D721Med (cell line): ENCODE measurements at places on chromosomes 6 and 20.

DNA sequence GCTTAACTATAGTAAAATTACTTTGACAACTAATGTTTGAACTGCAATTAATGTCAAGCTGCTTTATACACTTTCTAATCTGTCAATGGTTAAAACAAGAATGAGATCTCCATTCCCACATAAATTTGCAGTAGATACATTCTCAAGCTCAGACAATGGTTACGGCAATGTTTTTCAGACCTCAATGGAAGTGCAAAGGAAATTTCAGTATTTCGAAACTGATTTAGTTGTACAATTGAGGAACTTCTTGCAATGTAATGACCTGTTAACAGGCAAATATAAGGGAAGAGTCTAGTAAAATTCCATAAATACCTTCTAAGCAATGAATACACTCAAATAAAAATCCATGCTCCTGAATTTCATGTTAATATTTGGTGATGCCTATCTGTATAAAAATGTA lies 94.7 kb downstream of the ADTRP start:
- no peak for DNase-seq

DNA sequence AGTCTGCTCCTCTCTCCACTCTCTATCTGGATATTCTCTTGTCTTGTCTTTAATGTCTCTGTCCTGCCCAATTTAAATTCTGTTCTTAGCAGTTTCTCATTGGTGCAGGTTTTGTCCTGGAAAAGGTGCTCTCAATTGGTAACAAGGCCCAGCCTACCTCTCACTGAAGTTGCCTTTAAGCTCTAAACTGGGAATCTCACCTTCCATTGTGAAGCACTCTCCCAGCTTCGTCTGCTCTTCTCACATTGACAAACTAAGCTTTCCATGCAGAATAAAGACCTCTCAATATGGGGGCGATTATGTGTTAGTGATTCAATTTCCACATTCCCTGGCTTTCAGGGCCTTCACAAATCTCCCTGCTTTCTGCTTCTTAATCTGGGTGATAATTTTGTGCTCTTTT lies 1712.2 kb downstream of the GRIK2 start:
- DNase-seq: no peak

- no peak for DNase-seq
Measured at GRCh38 chr6:143629104-143630080, 48.4 kb upstream of the PHACTR2 start.

- DNase-seq: no peak
Measured at GRCh38 chr6:105601541-105602236, 198.8 kb upstream of the PREP start.

GRCh38 chr6:140208286-140208685 lies 833.8 kb upstream of the CITED2 start:
- DNase-seq: no peak

DNA sequence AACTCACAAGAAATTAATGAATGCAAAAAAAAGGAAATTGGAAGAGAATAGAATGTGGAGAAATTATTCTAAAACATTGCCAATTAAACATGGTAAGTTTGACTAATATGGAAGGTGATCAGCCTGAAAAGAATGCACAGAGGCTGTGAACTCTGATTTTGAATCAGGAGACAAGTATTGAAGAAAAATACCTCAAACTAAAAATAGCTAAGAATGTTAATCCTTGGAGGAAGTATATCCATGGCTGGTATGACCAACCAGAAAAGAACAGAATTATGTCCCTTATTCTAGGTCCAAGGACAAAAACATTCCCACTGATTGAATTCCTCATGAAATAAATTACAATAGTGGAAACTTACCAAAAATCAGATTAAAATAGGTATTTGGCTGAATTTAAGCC lies 7.3 kb upstream of the RIMS1 start:
- DNase-seq: no peak

DNA sequence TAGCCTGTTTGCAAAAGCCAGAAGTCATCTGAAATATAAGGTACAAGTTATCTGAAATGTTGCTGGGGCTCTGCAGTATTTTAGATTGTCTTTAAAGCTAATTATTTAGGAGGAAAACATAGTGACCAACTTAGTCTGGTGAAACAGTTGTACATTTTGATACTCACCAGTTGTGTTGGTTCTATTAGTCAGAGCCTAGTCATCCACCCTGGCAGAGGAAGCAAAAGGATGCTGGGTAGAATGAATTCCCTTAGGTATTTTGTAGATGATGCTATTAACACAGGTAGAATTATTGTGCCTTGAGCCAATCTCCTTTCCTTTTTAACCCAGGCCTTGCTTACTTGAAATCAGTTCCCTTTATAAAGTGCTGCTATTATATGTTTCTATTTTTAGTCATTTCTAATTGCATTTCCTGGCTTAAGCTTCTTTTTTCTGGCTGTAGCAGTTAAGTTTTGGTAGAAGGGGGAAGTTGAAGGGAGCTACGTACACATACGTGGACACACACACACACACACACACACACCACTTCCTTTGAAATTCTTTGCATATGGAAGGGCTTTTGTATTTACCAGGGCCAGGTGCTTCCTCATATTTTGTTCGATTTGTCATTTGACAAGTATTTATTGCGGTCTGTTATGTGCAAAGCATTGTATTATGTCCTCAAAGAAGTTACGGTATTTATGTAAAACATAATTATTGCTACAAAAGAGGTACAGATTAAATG lies 82.4 kb downstream of the RTN4IP1 start:
- DNase-seq: no peak

DNA sequence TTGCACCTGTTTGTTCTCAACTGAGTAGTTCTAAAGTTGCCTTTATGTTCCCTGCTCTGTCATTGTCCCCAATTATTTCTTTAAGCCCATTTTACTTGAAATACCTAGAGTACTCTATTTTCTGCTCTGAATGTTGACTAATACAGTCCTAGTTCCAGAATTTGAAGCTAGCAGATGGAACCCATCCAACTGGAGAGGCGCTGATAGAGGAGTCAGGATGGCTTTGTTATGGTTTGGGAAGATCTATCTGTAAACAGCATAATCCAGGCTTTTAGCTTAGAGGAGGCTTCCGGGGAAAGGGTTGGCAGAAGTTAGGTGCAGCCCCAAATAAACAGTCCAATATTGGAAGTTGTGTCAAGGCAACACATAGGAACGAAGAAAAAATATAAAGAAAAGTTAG lies 927.7 kb downstream of the TFAP2A start:
- DNase-seq: no peak

DNA sequence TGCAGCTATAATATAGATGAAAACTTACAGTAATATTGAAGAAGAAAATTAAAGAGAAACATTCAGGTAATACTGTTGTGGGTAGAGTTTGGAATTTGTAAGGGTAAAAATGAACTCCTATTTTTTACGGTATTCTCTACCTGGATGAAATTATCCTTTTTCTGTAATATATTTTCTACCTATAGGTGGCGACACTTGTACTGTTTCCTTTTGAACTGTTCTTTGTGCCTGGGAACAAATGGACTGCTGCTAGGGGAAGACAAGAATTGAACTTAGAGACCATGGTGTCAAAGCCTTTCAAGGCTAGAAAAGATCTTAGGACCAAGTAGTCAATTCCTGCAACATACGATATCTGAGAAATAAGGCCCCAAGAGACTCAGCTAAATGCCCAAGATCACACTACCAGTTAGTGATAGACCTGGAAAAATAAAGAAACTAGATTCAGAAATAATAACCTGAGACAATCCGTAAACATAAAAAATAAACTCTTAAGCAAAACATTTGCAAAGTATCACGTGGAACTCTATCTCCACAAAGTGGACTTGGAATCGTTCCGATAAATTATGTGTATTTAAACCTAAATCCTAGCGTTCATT lies 383.8 kb downstream of the TFAP2A start:
- no peak for DNase-seq

DNA sequence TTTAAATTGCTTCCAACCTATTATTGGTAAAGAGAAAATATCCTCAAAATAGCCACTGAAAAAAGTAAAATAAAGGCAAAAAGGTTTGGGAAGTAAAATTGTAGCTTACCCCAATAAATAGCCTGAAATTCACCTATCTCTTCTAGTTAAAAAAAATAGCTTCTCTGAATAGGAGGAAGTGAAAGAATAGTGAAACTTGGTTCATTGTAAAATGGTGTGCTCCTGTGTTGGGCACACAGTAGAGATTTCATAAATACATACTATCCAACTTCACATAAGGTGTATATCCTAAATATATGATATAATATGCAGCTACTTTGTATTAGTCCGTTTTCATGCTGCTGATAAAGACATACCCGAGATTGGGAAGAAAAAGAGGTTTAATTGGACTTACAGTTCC lies 45.3 kb downstream of the CDK19 start:
- DNase-seq: no peak

DNA sequence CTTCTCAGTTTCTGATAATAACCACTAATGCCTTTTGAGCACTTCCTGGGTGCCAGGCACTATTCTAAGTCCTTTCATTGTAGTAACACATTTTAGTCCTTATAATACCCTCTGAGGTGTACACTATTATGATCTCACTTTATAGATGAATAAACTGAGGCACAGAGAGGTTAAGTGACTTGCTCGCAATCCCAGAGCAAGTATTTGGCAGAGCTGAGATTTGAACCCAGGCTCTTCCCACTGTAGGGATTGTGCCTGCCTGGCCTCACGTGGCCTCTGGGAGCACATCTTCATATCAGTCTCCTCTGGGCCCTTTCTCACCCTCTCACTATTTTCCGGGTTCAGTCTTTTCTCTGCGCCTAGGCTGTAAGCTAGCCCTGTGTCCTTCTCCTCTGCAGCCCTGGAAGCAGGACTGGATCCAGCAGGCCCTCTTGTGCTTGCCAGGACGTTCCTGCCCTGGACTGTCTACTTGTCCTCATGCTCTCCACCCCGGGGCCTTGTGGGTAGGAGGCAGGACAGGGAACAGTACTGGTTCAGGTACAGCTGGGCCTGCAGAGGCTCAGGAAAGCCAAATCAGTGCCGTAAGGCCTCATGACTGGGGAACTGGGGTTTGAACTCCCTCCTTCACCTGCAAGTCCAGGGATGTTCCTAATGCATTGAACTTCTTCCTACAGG lies 139.6 kb downstream of the VEGFA start:
- no peak for DNase-seq

GRCh38 chr6:121780325-121781321 lies 345.2 kb downstream of the GJA1 start:
- DNase-seq: no peak
